Colonic mucosa (tissue), 4 donors: ENCODE measurements at places on chromosomes 16 and 17. TPM values are rescaled to one million over a fixed set of nuclear protein-coding genes. Genes with fewer than 3 reads are reported as not detected.

SRCIN1 gene
- total RNA-seq: 4.2 TPM

CSH2 gene
- not detected for total RNA-seq

VEZF1 gene
- total RNA-seq: 52.8 TPM

UTS2R gene
- not detected for total RNA-seq
